ENCODE measurements at places on chromosomes 6 and 20.

GRCh38 chr6:139240161-139241010 is 51.4 kb downstream of the TXLNB start:
- DNase-seq, result no peak

DNA sequence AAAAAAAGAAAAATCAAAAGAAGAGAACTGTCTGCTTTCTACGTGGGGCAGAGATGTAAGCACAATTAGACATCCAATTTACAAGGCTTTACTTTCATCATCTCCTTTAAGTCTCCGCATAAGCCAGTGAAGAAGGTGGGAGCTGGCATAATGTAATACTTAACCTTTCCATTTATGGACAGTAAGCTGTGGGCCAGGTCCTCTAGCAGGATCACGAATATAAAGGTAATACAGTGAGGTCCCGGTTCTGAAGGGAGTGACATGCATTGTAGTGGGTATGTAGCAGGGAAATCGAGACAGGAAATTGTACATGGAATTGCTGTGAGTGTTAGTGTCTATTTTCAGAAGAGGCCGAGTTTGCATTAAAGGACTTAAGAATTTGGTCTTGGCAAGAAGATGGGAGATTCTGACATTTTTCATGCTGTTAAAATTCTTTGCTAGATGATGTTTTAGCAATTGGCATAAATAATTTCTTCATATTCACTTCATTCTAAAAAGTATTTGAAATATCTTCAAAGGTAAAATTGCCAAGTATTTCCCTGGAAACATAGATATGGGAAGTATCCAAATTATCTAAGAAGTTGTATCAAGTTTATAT is 20.4 kb upstream of the POPDC3 start:
- no peak for DNase-seq

DNA sequence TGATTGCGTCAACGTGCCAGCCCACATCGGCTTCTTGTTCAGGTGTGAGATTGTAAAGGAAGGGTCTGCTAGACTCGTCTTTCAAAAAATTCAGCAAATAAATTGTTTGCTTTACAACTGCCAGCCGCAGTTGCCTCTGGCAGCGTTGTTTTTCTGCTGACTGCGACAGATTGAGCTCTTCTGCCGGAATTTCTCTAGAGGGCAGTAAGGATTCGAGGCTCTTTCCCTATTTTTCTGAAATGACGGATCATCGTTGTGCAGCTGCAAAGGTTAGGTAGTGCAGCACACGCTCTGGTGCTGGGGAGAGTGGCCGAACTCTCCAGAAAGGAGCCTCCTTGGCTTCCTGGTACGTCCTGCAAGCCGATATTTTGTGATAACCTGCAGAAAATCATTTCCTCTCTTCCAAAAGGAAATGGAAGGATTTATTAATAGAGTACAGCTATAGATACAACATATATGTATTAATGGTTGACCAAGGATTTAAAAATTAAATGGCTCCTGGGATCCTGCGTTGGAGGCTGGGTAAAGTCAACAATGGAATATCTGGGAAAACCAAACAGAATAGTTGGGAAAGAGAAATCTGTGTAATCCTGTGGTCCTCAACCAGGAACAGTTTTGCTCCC is 121.9 kb upstream of the ZFP64 start:
- peak; percentile 67 for DNase-seq

GRCh38 chr20:24359321-24360027 is 110.0 kb upstream of the SYNDIG1 start:
- no peak for DNase-seq

GRCh38 chr6:109984410-109984809 is 6.3 kb downstream of the GPR6 start:
- no peak for DNase-seq

DNA sequence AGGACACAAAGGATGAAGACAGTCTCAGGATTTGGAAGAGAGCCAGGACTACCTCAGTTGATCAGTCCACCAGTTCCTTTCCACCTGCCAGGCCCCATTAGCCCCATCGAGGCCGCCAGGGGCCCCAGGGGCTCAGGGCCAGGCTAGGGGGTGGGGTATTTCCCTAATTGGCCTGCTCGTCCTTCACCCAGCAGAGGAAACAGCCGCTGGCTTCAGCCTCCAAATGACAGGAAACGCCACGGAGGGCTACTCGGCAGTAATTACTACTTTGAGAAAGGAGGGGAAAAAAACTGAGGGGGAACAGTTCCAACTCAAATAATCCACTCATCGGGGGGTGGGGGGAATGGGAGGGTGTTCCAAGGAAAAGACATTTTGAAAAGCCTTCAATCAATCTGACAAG is 42.7 kb downstream of the MAFB start:
- no peak for DNase-seq

- peak; percentile 73 for DNase-seq
Measured at GRCh38 chr20:33653218-33653899, 8.8 kb upstream of the C20orf144 start.

- DNase-seq, result no peak
Measured at GRCh38 chr6:39684790-39685488, 40.3 kb downstream of the KIF6 start.

GRCh38 chr20:62874964-62875344 is 13.3 kb upstream of the TCFL5 start:
- no peak for DNase-seq

DNA sequence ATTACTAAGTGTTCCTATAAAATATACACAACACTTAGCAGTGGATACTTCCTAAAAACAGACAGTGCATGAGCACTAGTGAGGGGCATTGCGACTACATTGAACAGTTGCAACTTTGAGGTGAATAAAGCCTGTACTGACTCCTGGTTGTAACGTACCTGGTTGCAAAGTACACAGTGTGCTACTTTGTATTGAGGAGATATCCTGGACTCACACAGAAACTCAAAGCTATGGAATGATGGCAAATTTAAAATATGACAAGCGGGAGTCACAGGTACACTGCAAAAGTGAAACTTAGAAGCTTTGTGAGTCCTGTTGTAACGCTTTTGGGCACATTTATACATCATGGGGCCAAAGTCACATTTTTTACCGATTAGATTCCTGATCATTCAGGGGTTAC is 55.6 kb upstream of the HLA-A start:
- no peak for DNase-seq

DNA sequence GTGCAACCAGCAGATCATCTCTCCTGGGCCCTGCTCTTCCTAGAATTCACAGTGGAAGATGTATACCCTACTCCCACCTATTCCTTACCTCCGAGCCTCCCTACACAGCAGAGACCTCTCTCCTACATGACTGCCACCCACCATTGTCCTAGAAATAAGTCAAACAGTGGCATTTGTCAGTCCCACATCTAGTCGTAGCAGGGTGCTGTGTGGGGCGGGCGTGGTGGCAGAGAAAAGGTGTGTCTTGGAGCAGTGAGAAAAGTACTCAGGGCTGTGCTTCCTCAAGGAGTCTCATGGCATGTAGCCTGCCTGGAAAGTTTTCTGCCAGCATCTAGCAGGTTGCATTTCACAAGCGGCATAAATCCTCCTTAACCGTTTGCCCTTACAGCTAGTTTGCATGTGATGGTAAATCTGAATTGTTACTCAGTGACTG is 59.4 kb upstream of the PTGIS start:
- DNase-seq, result no peak

DNA sequence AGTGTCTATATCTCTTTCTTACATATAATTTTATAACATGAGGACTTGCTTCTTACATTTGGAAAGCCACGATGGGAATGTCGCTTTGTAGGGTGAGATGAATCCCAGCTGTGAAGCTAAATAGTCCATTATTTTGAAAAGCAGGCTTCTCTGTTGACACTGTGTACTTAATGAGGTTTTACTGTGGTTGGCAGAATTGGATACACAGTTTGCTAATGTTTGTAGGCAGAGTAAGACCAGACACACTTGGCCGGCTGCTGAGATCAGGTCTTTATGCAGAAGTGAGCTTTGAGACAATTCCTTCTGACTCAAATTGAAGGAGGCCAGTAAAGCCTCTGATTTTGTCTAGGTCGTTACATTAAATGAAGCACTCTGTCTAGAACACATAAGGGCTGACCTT is 93.0 kb downstream of the NDUFAF5 start:
- DNase-seq, result no peak

DNA sequence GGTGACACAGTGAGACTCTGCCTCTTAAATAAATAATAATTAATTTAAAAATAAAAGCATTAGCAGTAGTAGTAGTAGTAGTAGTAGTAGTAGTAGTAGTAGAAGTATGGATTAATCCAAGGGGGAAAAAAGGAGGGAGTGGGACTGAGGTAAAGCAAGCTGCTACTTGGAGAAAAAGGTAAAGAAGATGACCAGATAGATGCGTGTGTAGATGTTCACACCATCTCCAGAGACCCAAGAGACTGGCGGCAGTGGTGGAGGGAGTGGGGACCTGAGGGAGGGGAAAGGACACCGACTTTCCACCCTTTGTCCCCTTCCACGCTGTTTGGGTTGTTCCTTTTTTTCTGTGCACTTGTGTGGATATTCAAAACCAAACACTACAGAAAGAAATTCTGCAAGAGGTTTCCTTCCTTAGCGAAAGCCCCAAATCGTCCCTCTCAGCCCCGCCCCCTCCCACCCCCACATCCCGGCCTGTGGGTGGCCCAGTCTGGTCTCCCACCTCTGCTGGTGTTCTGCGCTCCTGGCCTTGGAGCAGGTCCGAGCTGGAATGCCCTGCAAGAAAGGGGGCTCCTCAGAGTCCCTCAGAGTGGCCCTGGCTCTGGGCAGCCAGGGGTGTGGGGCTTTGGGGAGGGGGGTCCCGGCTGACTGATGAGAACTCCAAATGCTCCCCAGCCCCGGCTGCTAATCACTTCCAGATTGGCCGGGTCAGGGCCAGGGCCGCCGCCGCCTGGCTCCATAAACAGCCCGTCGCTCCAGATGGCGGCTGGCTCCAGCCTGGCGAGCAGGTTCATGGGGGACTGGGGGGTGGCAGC is 60.2 kb downstream of the UBE2V1 start:
- no peak for DNase-seq

DNA sequence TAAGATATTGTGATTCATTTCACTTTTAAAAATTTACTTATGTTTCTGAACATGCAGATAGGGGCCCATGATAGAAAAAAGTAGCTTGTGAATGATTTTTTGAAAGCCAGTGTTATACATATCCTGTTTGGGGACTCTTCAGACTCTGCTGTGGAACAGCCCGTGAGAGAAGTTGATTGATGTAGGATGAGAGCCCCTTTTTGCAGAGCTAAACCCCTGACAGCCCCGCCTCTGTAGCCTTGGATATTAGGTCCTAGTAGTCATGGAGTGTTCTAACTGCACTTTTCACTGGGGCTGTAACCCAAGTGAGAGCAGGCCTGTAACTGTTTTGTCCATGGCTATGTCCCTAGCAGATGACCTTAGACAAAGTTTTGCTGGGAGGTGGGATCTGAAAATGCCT is 8.2 kb downstream of the TMEM200A start:
- DNase-seq, result no peak

GRCh38 chr6:7629321-7629720 is 39.3 kb downstream of the SNRNP48 start:
- DNase-seq, result no peak

DNA sequence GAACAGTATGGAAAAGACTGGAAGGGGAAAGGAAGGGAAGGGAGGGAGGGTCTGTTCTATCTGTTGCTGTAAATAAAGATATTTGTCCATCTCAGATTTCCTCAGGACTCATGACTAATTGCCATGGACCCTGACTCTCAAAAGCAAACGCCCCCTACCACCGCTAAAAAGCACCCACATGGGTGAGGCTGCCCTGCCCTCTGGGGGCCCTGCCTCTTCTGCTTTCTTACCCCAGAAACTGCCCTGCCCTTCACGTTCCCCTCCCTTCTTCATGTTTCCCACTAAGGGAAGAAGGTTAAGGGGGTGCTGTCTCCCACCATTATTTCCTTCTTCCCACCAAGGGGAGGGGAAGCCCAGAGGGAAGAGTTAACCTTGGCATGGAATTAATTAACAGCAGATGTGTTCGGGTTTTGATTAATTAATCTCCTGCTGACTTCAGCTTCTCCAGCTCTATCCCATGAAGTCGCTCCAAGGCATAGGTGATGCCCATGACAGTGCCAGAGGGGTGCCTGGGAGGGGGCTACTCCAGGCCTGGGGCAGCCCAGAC is 16.0 kb downstream of the MDFI start:
- DNase-seq, result no peak

DNA sequence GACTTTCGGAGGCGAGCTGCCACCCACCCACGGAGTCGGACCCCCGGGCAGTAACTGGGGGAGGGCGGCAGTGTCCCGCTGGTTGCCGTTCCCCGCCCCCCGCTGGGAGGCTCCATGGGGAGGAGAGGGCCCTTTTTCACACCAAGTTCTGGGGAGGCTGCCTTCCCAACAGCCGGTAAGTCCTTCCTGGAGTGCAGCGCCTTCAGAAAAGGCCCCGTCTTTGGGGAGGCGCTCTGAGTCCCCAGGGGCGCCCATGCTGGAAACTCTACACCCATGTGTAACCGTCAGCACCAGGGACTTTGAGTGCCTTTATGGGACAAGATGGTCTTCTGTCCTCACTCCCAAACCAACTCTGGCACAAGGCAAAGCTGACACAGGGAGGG is 430 bp upstream of the SOX18 start:
- DNase-seq, result no peak

- DNase-seq, result peak; percentile 91
Measured at GRCh38 chr6:10451828-10452509, 37.1 kb upstream of the TFAP2A start.

GRCh38 chr6:166850677-166851076 is 105.7 kb downstream of the RNASET2 start:
- no peak for DNase-seq

DNA sequence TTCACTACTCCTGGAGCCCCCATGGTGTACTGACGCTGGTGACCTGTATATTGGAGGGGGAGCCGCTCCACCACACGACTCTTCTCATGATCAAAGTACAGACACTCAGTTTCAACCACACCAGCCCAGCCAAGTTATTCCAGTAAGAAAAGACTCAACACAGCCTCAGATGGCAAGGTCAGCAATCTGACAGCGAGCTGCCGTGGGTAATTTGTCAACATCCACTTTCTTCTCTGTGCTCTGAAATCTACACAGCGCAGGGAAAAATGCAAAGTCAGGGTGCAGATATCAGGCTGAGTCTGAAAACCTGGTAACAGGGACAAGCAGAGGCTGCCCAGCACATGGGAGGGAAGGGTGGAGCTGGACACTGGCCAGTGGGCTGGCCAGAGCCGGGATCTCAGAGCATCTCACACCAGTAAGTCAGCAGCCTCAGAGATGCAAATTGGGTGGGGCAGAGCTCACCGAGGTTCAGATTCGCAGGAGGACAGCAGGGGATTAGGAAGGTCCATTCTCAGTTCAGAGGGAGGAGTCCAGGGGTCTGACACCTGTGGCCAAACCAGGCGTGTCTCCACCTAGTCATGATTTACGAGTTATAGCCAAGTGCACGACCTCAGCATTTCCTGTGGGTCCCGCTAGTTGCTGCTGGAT is 44.5 kb upstream of the RPS6KA2 start:
- DNase-seq, result no peak

- DNase-seq, result no peak
Measured at GRCh38 chr6:49662892-49663261, 26.2 kb upstream of the RHAG start.

GRCh38 chr6:154528310-154528915 is 17.9 kb upstream of the CNKSR3 start:
- no peak for DNase-seq
